T-helper 1 cell (primary cell): ENCODE measurements at places on chromosomes 11 and 22.

- peak; percentile 47 for DNase-seq
Measured at GRCh38 chr11:75328426-75329277, 22.8 kb downstream of the ARRB1 start.

GRCh38 chr22:46536537-46537224 lies 739 bp downstream of the CELSR1 start:
- no peak for DNase-seq

GRCh38 chr11:62677156-62677555 lies 1.7 kb downstream of the UBXN1 start:
- DNase-seq: no peak

GRCh38 chr11:78083021-78083420 lies 3.4 kb upstream of the NDUFC2 start:
- DNase-seq: no peak

GRCh38 chr11:13302420-13302958 lies 24.9 kb downstream of the BMAL1 start:
- no peak for DNase-seq

DNA sequence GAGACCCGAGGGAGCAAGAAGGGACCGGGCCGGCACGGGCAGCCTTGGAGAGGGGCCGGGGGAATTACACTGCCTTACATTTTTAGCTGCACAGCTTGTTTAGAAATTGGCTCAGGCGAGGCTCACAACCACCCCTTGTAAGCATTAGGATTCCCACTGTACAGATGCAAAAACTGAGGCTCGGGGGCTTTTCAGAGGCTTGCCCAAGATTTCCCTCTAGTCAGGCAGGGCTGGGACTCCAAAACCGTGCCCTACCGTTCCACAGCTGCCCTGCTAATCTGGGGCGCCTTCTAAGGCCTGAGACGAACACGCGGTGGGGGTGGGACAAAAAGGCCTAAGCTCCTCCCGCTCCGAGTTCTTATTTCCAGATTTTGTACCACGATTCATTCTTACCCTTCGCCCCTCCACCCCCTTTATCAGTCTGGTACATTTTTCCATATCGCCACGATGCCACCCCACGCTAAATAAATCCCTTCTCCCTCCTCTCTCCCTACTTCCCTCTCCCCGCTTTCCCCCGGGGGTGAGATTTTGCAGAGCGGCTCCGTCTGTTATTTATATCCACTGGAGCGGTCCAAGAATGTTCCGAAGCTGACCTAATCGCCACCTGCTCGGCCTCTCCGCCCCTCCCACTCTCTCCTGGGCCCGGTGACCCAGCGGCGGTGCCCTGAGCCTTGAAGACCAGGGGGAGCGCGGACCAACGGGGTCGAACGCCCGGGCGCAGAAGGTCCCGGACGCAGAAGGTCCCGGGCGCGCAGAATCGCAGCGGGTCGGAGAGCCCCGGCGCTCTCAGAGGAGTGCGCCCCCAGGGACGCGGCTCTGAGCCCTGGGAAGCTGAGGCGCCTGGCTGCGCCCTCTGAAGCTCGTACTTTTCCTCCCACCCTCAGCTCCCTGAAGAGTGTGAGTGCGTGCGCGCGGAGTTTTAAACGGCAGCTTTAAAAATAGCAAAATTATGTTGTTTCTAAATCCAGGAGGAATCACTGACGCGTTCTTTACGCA lies 764 bp upstream of the PACSIN3 start:
- DNase-seq: no peak

DNA sequence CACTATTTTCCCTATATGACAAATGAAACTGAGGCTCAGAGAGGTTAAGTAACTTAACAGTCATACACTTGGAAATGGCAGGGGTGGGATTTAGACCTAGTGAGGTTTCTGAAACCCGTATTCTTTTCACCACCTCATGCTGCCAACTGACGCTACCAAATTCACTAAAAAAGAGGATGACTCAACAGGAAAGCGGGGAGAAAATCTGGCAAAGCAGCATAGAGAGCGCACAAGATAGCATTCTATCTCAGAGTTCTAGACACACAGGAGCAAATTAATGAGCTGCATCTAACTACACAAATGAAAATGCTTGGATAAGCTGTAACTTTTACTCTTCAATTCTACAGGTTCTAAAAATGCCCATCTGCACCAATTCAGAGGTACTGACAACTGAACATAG lies 136.4 kb downstream of the RBFOX2 start:
- DNase-seq: no peak

DNA sequence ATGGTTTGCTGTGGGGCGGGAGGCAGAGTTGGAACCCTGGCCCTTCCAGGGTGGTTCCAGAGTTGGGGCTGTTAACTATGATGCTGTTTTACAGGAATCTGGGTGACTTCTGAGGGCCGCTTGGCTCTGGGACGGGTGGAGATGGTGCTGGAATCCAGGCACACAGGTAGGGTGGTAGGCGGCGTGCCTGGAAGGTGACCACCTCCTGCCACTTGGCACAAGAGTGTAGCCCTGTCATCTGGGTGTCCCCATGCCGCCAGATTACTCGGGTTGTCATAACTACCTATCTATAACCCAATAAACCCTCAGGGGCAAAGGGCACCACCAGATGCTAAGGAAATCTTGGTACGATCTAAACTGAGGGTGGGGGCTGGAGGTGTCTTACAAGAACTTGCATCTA lies 1.3 kb downstream of the CARS1 start:
- no peak for DNase-seq

GRCh38 chr22:45541382-45541979 lies 38.8 kb downstream of the FBLN1 start:
- DNase-seq: no peak

- no peak for DNase-seq
Measured at GRCh38 chr11:56624661-56625110, 10.0 kb upstream of the OR5M1 start.

DNA sequence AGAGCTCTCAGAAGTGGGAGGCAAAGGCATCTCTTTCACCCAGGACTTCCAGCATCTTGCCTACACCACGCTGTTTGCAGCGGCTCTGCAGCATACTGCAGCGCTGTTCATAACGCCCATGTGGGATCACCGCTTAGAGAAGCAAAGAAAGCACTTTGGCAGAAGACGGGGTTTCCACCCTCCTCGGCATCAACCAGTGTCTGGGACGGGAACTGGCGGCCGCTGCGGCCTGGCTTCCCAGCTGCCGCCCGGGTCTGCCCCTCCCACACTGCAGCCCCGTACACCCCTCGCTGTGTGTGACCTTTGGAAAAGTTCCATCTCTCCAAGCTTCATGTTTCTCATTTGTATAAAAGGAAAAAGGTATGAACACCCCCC lies 545 bp upstream of the TIRAP start:
- peak; percentile 29 for DNase-seq

- DNase-seq: peak; percentile 92
Measured at GRCh38 chr11:447923-448731, 2.0 kb upstream of the PTDSS2 start.
